Stimulated activated CD8-positive, alpha-beta memory T cell treated with anti-CD3 and anti-CD28 coated beads, Interleukin-4, amount 100 ng/mL, for 1 hour (primary cell): ENCODE measurements at places on chromosomes 4 and X.

- DNase-seq, result no peak
Observed at GRCh38 chrX:103610282-103610681, 2.5 kb downstream of the TCEAL3 start.

DNA sequence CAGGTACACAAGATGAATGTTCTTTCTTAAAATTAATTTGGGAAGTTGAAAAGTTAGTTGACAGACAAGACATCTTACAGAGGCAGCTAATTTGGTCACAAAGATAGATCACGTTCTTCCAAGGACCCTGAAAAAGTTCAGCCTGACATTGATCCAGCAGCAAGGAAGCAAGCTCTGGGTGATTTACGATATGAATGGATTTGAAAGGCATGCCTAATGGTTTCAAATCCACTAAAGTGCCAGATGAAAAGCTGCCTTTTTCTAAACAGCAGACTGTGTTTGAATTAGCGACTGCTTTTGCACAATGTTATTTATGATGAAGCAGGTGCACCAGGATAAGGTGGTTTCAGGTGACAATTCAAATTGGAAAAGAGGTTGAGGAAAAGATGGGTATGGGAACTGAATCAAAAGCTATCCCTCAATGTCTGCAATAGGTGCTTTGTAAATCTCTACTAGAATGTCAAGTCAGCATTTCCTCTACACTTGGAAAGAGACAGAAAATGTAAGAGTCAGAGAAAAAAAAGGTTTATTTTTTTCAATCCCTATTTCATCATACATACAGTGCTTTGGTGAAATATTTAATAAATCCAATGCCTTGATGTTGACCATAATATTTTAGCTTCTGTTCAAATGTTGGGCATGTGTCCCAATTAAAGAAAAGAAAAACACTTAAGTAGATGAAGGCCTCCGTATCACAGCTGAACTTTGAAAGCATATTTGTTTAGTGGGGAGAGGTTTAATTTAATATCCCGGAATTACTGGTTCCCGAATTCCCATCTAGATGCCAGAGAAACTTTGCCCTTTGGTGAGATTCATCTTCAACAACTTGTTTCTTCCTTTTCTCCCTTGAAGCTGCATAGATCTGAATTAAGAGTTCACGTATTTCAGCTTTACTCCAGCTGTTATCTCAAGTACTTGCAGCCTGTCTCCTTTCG, 6.0 kb downstream of the RASGEF1B start:
- DNase-seq, result no peak

DNA sequence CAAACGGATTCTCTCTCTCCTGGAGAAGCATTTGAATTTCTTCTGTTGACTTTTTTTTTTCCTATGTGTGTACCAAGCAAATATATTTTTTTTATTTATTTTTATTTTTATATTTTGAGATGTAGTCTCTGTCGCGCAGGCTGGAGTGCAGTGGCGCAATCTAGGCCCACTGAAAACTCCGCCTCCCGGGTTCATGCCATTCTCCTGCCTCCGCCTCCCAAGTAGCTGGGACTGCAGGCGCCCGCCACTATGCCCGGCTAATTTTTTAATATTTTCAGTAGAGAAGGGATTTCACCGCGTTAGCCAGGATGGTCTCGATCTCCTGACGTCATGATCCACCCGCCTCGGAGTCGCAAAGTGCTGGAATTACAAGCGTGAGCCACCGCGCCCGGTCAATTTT, 549.5 kb upstream of the GNPDA2 start:
- DNase-seq, result no peak

- DNase-seq, result no peak
Observed at GRCh38 chr4:142713282-142714030, 132.6 kb downstream of the INPP4B start.

DNA sequence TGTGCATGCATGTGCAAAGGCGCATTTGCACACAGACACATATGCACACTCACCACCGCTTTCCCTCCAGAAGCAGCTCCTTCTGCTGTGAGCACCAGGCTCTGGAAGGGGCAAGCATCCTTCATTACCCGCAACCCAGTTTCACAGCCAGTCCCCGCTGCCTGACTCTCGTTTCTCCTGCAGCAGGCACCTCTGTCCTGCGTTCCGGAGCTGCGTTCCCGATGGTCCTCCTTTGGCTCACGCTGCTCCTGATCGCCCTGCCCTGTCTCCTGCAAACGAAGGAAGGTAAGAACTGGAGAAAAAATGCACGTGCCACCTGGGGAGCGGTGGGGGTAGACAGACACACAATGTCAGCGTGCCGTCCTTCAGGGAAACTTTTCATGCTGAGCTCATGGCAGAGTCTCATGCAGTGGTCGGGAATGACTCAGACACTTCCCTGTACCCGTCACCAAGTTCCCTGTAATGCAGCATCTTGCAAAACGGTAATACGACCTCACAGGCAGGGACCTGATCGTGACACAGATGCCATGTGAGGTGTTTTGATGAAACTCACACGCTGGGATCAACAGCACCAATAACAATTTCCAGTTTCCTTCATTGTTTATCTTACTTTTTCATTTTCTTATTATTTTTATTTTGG, 5.1 kb downstream of the IL3RA start:
- no peak for DNase-seq

DNA sequence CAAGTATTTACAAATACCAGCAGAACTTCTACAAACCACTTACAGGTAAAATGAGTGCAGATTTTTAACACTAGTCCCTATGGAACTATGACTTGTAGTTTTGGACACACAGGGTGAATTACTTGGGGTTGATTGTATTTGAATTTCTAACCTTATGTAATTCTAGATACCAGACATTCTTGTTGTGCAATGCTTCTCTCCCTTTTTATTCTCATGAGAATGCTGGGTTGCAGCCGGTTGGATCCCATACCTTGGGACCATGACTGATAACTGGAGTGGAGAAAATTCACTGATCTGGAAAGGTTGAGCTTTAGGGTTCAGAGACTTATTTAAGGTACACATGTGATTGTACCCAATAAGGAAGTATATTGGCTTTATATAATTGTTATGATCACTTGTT, 8.8 kb downstream of the TET2 start:
- no peak for DNase-seq

- no peak for DNase-seq
Observed at GRCh38 chrX:49186125-49187027, at the start of gene PRICKLE3. PRICKLE3 (minus strand) TSS chrX:49186373; CDS start chrX:49186297, 76 bp downstream.
